ENCODE measurements at places on chromosomes 2 and 18.
A peak's percentile ranks its signal among the peaks of the same experiment; 100 is the strongest.

DNA sequence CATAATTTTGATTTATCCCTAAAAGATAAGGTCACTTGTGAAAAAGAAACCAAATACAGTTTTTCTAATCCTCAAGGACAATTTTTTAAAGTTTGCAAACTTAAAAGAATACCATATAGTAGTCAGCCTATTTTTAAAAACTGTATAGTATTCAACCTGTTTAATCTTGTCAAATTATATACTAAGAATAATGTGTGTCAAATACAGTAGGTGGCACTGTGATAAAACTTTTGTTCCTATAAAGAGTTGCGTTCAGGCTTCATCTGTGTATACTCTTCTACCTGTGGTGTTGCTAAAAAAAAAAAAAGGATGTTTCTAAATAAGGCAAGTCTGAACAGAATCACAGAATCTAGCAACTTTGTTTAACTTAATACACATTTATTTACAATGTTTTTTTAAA is 68.6 kb downstream of the CCDC138 start:
- no peak for DNase-seq

DNA sequence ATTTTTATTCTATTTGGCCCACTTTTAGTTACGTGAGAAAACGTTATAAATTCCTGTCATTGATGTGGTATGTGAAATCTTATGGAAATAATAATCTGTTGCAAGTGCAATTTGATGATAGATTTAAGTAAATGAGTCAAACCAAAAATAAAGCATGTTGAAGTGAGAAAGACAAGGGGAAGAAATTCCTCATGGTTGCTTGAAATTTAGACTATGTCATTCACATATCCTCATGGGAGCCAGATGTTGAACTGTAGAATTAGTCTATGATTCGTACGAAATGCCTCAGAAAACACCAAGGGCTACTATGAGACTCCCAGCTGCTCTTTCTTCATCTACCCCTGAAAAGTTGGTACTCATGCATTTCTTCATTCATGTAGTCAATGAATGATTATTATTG is 55.7 kb downstream of the KLHL14 start:
- no peak for DNase-seq

DNA sequence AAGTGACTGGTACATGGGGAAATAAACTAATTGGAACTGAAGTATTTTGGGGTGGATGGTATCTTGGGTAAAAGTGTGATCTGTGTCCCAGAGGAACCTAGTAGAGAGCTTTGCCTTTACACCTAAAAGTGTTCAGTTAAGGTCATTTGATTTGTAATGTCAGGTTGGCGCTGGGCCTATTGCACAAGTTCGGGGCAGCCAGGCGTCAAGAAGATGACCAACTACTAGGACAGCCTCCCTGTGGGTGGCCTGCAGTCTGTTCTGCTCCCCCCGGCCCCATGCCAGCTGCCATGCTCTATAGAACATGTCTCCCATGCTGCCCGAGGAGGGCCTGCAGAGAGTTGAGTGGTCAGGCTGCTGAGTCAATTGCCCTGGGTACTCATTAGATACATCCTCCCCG is 10.1 kb downstream of the RRM2 start:
- DNase-seq = no peak

- no peak for DNase-seq
Measured at GRCh38 chr2:176833671-176834070, 378.9 kb upstream of the HNRNPA3 start.

GRCh38 chr2:124542932-124543640 is 518.0 kb downstream of the CNTNAP5 start:
- no peak for DNase-seq

GRCh38 chr2:160220545-160221009 is 20.5 kb upstream of the ITGB6 start:
- DNase-seq = no peak

DNA sequence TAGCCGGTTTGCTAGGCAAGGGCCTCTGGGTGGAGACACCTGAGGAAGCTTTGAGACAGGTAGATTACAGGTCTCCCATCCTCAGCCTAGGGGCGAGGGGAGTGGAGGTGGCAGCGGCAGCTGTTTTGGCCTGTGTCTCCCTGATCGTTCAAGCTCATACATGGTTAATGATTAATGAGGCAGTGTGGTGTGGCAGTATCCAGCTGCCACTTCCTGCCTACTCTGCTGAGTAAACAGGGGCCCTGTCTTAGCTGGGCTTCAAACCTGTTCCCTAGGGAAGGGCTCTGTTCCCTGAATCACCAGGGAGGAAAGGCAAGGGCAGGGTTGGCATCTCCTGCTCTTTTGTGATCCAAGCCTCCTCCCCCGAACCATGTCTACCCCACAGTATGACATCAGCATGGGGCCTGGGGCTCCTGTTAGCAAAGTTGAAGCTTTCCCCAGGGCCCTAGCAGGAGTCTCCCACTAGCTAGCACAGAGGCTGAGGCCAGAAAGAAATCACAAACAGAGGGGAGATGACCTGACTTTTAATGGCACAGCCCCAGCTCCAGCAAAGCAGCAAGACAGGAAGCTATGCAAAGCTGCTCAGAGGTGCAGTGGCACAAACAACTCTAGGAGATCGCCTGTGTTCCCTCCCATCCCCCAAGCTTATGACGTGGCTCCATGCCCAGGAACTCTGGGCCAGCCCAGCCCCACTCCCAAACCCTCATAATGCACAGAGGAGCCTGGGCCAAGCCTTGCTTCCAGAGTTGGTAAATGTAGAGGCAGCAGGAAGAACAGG is 3.7 kb upstream of the TUBA4B start:
- no peak for DNase-seq

DNA sequence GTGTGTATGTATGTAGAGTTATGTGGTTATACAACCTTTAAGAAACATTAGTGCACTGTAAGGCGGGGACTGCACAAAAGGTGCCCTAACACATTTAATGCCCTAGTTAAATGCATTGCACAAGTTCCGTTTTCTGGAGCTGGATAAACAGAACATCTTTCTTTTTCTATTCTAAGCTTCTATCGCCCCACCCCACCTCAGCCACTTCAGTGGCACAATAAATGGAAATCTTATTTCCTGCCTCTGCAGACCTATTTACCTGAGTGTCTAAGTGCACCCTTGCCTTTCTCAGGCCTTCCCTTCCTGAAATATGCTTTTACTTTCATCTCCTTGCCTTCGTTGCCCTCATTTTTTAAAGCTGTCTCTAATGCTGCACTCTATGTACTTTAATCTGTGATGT is 123.5 kb downstream of the TANC1 start:
- no peak for DNase-seq

- DNase-seq = no peak
Measured at GRCh38 chr18:63067939-63068338, 251.6 kb downstream of the BCL2 start.

DNA sequence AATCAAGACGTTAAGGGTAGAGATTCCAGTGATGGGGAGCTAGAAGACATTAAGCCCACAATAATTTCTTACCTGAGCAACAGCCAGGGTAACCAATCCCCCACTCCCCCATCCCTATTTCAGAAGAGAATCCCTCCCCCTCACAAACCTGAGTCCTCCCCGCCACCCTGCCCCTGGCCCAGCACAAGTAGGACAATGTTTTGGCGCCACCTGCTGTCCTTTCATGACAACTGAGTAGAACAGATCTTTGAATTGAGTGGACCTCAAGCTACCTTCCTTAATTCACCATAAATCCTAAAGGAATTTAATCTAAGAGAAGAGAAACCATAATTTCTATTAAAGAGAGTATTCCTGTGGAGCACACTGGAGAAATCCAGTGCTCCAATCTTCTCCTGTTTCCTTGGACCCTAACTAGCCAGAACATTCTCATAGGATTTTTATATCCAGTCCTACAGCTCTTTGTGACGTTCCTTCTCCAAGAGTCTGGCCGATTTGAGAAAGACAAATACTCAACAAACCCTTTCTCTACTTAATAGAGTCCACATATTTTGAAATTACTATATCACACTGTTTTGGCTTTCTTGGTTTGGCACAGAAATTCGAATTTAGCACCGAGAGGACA is 41.1 kb downstream of the NHEJ1 start:
- DNase-seq = peak; percentile 22

DNA sequence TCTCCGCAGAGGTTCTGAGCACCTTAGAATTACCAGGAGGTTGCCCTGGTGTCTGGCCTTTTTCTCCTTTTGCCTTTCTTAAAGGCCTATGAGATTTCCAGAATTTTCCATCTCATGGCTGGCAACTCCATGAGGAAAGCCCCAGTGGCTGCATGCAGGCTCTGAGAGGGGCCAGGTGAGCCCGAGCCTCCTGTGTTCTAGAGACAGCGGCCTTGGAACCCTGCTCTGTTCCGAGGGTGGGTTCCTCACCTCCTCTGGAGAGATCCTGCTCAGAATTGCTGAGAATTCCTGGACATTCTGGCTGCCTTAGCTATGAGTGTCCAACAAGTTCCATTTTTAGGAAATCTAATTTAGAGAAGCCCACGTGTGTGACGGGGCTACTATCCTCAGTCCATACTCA is 35.7 kb upstream of the HPCAL1 start:
- no peak for DNase-seq

Measured in left renal pelvis (tissue), 4 donors.